Tongue (tissue), 3 donors: ENCODE measurements at places on chromosomes 11 and 22. TPM values are rescaled to one million over a fixed set of nuclear protein-coding genes. Genes with fewer than 3 reads are reported as not detected.

GRCh38 chr11:416757-417621 is 2.2 kb upstream of the SIGIRR start:
- no peak for DNase-seq

- no peak for DNase-seq
These were observed 5.7 kb downstream of the MPZL2 start for GRCh38 chr11:118258410-118258809.

- no peak for DNase-seq
These were observed 5.3 kb upstream of the AKIP1 start for GRCh38 chr11:8905528-8906165.

DNA sequence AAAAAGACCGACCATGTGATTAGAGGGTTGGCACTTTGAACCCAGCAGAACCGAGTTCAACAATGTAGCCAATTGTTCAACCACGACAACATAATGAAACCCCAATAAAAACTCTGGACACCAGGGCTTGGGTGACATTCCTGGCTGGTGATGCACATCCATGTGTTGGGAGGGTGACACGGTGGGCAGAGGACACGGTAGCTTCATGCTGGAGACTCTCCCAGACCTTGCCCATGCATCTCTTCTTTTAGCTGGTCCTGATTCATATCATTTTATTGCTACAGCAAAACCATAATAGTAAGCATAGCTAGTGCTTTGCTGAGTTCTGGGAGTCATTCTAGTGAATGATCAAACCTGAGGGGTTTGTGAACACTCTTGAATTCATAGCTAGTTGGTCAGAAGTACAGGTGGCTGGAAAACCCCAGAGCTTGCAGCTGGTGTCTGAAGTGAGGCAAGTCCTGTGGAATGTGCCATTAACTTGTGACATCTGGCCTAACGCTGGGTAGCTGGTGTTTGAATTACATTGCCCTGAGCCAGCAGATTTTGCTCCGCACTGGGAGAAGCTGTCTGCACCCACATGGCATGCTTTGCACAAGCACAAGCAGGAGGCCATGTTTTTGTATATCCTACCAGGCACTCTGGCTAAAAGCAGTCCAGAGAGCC is 14.0 kb downstream of the RPUSD4 start:
- DNase-seq: no peak

- no peak for DNase-seq
These were observed 7.7 kb upstream of the QSER1 start for GRCh38 chr11:32884770-32885384.

- no peak for DNase-seq
These were observed 5.5 kb downstream of the USH1C start for GRCh38 chr11:17538731-17539130.

DNA sequence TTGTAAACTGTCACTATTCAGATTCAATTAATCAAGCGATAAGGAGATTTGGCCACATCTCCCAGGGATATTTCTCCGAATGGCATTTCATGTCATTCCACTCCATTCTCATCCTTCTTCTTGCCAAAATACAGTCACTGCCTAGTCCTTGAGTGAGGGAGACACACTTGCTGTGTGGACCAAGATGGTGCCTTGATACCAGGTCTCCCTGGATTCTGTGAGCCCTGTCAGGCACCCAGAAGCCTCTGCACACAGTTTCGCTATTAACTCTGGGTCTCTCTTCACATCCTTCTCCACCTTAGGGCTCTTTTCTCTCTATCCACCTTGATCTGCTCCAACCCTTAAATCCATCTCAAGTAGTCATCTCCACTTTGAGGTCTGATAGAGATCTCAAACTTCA is 119.9 kb upstream of the LMO1 start:
- DNase-seq: no peak

DNA sequence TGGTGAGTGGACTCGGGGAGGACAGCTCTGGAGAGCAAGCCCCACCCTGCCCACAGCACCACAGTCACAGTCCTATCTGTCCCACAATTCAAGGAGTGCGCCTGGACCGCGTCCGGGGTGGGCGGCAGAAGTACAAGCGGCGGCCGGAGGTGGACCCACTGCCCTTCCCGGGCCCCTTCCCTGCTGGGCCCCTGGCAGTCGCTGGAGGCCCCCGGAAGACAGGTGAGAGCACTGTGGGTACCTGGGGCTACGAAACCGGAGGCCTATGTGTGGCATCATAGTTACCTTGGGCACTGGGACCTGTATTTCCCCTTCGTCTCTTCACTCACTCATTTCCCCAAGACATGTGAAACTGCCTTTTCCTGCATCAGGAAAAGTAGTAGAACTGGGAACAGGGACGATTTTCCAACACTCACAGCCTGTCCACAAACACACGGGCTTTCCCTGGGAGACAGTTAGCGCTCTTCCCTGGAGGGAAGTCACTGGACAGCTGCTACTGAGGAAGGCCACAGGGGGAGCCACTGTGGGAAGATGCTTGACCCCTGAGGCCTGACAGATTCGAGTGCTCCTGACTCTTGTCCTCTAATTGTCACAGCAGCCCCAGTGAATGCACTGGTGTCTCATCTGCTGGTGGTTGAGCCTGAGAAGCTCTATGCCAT is 3.1 kb downstream of the TRMT112 start:
- DNase-seq: no peak

DNA sequence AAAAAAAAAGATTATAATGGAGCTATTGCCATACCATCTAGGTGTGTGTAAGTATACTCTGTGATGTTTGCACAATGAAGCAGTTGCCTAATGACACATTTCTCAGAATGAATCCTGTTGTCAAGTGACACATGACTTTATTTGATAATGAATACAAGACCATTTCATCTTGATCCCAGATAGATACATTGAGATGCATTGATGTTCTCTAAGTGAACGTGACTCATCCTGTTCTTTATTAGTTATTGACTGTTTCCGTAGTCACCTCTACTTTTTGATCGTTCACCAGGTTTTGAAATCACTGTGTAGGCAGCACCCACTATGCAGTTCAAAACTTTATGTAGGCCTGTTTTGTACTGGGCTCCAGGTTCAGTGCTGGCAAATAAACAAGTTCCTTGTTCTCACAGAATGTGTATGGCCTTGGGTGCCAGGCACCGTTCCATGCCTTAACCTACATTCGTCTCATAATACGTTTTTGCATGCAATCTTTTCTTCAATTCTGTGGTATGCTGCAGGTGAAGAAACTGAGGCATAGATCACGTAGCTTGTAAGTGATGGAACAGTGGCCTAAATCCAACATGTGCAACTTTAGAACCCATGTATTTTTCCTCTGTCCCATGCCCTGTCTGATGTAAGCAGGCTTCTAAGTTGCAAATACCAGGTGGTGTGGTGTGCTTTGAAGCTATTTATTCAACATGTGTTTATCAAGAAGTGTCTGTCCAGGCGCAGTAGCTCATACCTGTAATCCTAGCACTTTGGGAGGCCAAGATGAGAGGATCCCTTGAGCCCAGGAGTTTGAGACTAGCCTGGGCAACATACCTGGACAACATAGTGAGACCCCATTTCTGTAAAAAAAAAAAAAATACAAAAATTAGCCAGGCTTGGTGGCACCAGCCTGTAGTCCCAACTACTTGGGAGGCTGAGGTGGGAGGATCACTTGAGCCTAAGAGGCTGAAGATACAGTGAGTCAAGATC is 10.4 kb downstream of the SREBF2 start:
- DNase-seq: no peak

DNA sequence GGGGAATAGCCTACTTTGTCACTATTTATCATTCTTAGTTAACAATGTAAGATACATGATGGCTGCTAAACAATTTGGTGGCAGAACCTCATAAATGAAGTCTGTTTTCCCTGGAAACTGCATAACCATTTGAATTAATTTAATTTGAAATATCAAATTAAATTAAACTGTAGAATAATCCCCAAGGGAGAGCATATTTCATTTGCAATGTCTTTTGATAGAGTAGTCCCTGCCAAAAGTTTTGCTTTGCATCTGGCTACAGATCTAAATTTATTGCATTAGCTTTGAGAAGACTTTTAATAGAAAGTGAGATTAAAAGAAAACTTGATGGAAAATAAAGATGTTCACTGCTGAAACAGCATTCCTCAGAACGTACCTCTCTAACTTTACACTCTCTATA is 246.6 kb downstream of the KIRREL3 start:
- no peak for DNase-seq

- no peak for DNase-seq
These were observed 22.5 kb downstream of the CD5 start for GRCh38 chr11:61124574-61125309.

DNA sequence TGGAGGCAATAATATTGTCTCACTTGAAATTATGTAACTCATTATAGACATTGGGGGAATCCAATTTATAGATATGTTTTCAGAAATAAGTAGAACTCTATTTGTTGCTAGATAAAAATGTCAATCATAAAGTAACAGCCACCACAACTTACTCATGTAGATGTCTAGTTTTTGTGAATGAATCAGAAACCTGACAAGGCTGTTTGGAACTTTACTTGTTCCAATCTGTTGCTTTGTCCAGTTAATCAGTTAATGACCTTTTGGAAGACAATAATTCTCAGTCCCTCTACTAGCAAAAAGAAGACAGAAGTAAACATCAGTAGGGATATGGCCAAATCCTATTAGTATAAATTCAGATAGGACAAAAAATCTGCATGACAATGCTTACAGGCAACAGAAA is 1143.3 kb downstream of the LRRC4C start:
- no peak for DNase-seq

GRCh38 chr11:60985991-60986915 is 14.8 kb downstream of the CD6 start:
- no peak for DNase-seq

DNA sequence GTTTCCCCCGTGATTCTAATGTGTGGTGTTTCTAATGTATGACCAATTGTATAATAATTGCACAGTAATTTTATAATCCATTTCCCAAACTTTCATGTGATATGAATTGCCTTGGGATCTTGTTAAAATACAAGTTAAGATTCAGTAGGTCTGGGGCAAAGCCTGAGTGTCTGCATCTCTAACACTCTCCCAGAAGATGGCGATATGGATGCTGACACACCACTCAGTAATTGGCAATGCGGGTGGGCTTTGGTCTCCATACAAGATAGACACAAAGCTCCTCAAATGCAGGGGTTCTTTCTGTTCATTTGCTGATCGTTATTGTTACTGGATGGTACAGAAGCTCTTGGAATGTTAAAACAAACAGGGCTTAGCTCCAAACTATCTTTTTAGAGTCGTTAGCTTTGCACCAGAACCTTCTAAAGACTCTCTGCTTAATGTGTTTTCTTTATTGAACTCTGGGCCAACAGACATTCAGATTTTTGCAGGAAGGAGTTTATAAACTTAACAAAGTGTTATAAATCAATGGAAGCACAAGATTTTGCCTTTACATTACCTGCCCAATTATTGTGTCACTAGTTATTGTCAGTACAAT is 45.4 kb upstream of the ANO3 start:
- DNase-seq: peak; percentile 54

GRCh38 chr11:128584253-128584652 is 3.1 kb downstream of the ETS1 start:
- no peak for DNase-seq

DNA sequence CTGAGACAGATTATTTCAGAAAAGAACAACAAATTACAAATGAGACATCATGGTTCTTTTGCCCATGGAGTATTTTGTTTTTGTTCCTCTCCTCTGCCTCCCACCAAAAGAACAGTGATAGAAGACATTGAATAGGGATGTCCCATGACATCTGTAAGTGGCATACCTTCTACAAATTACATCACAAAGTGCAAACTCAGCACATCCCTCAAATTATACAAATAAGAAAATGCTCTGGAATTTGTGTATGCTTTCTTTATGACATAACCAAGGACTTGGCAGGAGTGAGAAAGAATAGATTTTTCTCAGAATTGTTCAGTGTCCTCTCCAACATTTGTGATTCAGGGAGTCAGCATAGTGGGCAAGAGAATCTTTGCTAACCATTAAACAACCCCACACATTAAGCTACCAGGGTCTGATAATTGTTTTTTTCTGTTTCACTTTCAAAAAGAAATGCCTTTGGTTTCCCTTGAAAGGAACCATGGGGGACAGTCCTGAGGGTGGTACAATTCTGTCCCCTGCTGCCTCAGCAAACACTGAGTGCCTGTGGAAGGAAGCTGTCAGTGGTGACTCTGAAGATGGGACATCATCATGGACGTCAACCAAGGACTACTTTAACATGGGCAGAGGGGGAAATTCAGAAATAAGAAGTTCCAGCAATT is 430.3 kb downstream of the AASDHPPT start:
- no peak for DNase-seq

- DNase-seq: no peak
These were observed 33.5 kb upstream of the OR10W1 start for GRCh38 chr11:58301576-58301975.

- peak; percentile 49 for DNase-seq
These were observed 45.6 kb upstream of the POLD3 start for GRCh38 chr11:74546752-74547151.

- DNase-seq: no peak
These were observed 4.1 kb downstream of the RIC3 start for GRCh38 chr11:8164746-8165145.

GRCh38 chr22:32712644-32713355 is 88.7 kb upstream of the TIMP3 start:
- DNase-seq: no peak

DNA sequence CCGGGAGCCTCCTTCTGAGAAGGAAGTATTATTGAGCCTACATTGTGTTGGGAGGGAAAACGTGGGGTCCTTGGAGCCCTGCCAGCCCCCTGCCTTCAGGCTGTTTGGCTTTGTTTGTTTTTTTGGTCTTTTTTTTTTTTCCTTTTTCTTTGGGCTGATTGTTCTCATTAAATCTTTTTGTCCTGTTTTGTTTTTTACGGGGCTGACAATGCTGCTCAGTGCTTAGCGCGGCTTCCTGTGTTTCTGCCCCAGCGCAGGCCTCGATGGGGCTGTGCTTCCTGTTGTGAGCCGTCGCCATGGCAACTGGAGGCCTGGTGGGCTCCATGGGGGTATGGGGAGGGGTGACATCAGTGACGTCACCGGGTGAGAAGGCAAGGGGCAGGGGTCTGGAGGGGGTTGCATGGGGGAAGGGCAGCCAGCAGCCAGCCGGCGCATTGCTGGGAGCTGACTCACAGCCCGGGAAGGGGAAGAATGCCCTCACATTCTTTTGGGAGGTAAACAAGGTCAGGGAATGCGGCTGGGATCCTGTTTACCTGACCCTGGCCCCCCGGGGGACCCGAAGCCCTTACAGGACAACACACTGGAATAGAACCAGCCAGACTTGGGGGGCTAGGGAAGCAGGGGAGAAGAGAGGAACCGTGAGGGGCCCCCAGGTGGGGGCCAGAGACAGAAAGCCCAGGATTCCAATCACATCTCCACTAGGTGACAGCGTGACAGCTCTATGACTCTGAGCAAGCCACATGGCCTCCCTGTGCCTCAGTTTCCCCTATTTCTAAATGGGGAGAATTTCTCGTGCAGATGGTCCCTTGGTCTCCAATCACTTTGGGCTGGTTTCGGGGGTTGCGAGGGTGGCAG is 22.2 kb upstream of the CBX7 start:
- peak; percentile 87 for DNase-seq

GRCh38 chr11:115784796-115785521 is 280.7 kb upstream of the CADM1 start:
- DNase-seq: peak; percentile 19

The OR2D2 gene
- total RNA-seq: not detected

The TRIM49D2 gene
- total RNA-seq: not detected

The ZNF215 gene
- total RNA-seq: 0.51 TPM

The OR8D1 gene
- total RNA-seq: 0.10 TPM

The KCNK4 gene
- total RNA-seq: not detected

The TRIM49D1 gene
- total RNA-seq: not detected

The GNAZ gene
- total RNA-seq: 4.4 TPM

The TRIM48 gene
- total RNA-seq: not detected

The OR10A2 gene
- not detected for total RNA-seq

The ASRGL1 gene
- total RNA-seq: 9.0 TPM

The KRTAP5-9 gene
- total RNA-seq: not detected

The EMID1 gene
- 13.8 TPM for total RNA-seq

The YAP1 gene
- total RNA-seq: 113 TPM

The MN1 gene
- total RNA-seq: 27.0 TPM

The CEND1 gene
- not detected for total RNA-seq

The CRYBB2 gene
- total RNA-seq: 0.82 TPM
